ENCODE measurements at places on chromosomes 7 and 10.

GRCh38 chr10:48302515-48303476, 3.7 kb upstream of the MAPK8 start:
- no peak for DNase-seq

DNA sequence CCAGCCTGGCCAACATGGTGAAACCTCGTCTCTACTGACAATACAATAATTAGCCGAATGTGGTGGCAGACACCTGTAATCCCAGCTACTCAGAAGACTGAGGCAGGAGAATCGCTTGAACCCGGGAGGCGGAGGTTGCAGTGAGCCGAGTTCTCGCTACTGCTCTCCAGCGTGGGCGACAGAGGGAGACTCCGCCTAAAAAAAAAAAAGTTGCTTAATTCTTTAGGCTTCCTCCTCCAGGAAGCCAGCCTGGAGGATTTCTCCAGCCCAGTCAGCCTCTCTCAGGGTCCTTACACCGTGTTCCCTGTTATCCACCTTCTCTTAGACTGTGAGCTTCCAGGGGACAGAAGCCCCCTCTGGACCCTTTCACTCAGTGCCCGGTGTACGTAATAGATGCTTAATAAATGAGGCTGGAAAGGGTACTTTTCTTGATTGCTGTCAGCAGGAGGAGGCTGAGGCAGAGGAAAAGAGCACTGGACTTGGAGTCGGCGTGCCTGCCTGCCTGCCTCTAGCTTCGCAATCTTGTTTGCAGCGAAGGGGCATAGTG, 16.4 kb upstream of the NODAL start:
- DNase-seq, result no peak

DNA sequence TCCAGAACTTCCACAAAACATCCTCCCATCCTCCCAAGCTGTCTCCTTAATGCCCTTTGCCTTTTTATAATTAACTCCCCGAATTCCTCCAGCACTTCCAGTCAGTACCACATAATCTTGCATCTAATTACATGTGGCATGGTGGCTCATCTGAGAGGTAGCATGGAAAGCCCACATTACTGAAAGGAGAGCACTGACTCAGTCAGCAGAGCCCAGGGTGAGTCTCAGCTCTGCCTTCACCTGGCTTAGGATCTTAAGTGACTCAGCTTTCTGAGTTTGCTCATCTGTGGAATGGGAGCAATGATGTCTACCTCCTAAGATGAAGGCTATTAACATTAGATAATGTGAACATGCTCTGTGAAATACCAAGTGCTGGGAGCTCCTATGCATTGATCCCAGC, 433.9 kb downstream of the SORCS3 start:
- no peak for DNase-seq

- DNase-seq, result no peak
Observed at GRCh38 chr7:134046594-134047128, 80.5 kb upstream of the LRGUK start.

- no peak for DNase-seq
Observed at GRCh38 chr10:35517431-35518181, 87.5 kb upstream of the GJD4 start.

- no peak for DNase-seq
Observed at GRCh38 chr10:128895473-128895872, 571.6 kb upstream of the MGMT start.

- peak; percentile 5 for DNase-seq
Observed at GRCh38 chr7:117750612-117751563, 122.4 kb downstream of the CTTNBP2 start.

Measured in SHP77 (cell line).